ENCODE measurements at places on chromosomes 3 and 15. TPM values are rescaled to one million over a fixed set of nuclear protein-coding genes. Genes with fewer than 3 reads are reported as not detected.

DNA sequence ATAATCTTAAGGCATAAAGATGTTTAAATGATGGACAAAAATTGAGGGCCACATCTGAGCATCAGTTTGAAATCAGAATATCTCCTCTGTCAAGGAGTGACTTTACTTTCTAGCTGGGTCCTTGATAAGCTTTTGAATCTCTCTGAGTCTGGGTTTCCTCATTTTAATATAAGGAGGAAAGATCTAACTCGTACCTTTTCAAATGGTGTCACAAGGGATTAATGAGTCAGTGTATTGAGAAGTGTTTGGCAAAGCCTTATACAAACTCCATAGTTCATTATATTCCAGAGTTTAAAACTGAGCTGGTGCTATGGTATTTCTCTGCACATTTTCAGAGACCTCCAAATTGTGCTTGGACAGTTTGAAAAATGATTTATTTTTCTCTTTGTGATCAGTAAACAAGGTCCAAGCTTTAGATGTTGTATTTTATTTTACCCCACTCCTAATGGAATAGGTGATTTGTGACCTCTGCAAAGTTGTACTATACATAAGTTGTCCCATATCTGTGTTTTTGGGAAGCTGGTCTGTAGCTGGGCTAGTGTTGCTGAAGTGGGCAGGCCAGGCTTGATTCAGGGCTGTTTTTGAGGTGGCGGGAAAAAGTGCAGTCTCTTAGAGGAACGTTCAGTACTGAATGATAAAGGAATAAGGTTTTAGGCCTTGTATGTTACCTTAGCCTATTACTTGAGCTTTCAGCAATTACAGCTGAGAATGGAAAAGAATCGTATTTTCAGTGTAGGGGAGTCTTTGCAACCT is 5.6 kb downstream of the FNDC3B start:
- DNase-seq, result no peak

GRCh38 chr3:65732051-65732935 is 306.4 kb downstream of the MAGI1 start:
- no peak for DNase-seq

DNA sequence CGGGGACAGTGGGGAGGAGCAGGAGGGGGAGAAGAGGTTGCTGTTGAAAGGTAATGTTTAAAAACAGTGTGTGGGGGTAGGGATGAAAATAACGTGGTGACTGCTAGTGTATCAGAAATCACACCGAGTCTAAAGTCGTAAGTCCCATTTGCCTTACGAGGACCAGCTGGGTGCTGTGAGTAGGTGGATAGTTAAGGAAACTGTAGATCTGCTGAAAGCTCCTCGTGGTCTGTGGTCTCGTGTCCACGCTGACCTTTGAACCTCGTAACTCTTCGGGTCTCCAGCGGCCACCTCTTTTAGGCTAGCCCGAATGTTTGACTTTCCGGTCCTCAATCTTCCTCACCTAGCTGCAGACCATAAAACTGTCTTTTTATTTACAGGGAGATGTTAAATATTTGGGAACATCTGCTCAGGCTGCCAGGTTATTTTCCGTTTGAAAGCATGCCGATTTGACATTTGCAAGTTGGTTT is 29.3 kb upstream of the ST3GAL6 start:
- DNase-seq, result no peak

GRCh38 chr15:31559786-31560185 is 233.2 kb downstream of the KLF13 start:
- DNase-seq, result no peak

TNFAIP8L3 gene
- total RNA-seq, result 6.5 TPM

DNA sequence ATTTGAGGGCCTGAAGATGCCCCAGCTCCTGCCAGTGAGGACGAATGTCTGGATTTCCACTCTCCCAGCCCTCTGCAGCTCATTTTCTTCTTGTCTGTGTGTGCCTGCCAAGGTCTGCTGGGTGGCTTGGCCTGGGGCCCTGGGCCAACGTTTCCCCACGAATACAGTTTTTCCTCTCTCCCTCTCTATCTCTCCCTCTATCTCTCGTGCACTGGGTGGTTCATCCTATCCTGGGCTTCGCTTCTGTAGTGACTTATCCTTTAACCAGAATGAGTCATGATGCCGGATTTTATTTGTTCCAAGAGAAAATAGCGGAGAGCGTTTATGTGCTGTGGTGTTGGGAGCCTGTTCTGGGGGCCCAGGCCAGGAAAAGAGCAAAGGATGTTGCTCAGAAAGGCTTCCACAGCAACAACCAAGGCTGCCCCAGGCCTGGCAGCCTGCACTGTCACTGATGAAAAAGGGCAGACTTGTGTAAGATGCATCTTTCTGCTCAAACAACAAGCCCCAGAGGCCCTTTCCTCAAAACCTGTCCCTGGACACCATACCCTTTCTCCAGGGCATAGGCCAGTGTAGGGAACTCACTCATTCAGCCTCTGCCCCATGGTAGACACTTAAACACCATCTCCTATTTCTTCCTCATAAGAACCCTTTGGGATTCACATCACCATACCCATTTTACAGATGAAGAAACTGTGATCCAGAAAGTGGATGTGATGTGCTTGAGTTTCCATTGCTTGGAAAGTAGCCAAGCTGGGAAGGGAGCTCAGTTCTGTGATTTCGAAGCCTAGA is 47.3 kb downstream of the ITGA11 start:
- DNase-seq, result no peak

TNIK gene
- total RNA-seq, result 6.1 TPM

- DNase-seq, result no peak
Measured at GRCh38 chr3:52847726-52848125, 12.9 kb upstream of the MUSTN1 start.

- no peak for DNase-seq
Measured at GRCh38 chr3:197407053-197407452, 108.6 kb upstream of the DLG1 start.

DNA sequence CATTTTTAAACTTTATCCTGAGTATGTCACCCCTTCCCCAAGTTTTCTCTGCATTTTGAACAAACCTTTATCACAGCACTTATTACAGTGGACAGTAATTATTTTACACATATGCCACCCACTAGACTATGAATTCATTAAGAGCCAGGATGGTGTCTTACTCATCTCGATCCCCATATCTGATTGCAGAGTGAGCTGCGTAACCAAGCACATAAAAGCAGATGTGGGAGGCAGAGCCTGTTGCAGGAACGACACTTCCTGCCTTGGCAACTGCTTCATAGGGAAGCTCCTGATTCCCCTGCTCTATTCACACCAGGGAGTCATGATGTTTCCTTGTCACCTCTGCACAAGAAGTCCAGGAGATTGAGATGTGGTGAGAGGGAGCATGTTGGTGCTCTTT is 91.1 kb downstream of the MINAR1 start:
- DNase-seq, result no peak

DNA sequence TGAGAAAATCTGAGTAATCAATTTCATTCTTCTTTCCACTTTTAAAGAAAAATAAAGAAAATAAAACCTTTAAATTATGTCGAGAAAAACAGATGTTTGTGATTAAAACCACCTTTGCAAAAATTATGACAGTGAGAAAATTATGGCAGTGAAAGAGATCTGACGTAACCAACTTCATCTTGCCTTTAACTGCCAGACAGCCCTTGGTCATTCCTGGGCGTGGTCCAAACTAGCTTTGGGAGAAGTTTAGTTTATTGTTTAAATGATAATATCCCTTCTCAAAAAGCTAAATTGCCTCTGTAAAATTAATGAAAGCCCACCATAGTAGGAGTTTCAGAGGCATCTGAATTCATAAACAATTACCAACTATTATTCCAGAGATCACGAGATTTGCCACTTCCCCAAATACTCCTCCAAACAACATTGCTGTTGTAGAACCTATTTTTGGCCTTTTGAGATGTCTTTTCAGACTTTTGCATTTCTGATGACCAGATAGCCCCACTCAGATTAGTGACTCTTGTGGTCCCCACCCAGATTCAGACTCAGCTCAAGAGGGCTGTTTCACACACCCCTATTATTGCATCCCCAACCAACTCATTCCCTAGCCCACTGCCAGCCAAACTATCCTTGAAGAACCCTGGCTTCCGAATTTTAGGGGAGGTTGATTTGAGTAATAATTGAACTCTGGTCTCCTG is 664.4 kb upstream of the CBLB start:
- no peak for DNase-seq

- DNase-seq, result no peak
Measured at GRCh38 chr15:71344316-71344715, 229.0 kb downstream of the THSD4 start.

- DNase-seq, result no peak
Measured at GRCh38 chr3:194384156-194384555, 14.6 kb upstream of the LRRC15 start.

DNA sequence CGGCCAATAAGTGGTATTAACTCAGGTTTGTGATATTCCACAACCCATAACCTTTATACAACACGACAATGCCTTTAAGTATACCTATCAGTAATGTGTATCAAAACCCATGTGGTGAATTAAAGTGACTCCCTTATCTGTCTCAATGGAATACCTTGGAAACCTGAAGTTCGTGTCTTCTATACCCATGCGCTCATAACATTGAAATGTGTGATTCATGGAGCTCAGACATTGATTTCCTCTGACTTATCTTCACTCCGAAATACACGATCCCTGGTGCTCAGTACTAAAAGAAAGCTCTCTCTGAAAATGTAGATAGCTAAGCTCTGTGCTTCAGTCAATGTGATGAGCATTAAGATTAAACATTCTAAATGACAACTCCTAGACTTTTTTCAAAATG is 140.3 kb downstream of the TBC1D5 start:
- no peak for DNase-seq

DNA sequence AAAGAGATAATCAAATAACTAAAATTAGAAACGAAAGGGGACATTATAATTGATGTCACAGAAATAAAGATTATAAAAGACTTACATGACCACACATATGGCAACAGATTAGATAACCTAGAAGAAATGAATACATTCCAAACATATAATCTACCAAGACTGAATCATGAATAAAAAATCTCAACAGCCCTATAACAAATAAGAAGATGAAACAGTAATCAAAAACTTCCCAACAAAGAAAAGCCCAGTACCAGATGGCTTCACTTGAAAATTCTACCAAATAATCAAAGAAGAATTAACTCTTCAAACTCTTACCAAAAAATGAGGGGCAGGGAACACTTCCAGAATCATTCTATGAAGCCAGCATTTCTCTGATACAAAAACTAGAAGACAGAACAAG is 11.8 kb downstream of the TOP2B start:
- DNase-seq, result no peak

XYLB gene
- total RNA-seq, result 2.1 TPM

- DNase-seq, result no peak
Measured at GRCh38 chr3:135231737-135232136, 436.7 kb downstream of the EPHB1 start.

GRCh38 chr15:60464836-60465630 is 13.9 kb downstream of the ICE2 start:
- DNase-seq, result no peak

C3orf49 gene
- total RNA-seq, result not detected

Data from omental fat pad (tissue), 4 donors.